ENCODE measurements at places on chromosomes 13 and 19. TPM values are rescaled to one million over a fixed set of nuclear protein-coding genes. Genes with fewer than 3 reads are reported as not detected.
A peak's percentile ranks its signal among the peaks of the same experiment; 100 is the strongest.

The LACC1 gene
- 2.6 TPM for total RNA-seq

The RYR1 gene
- total RNA-seq, result 4.1 TPM

The ARL11 gene
- not detected for total RNA-seq

The KIR2DL1 gene
- total RNA-seq, result not detected

The SIX5 gene
- total RNA-seq, result 18.3 TPM

GRCh38 chr19:52670046-52670445 is 31.9 kb upstream of the ZNF83 start:
- no peak overlapping the region for H3K4me3 ChIP-seq
- peaks cover 43% of the 10 kb centered on the region for H3K4me1 ChIP-seq

DNA sequence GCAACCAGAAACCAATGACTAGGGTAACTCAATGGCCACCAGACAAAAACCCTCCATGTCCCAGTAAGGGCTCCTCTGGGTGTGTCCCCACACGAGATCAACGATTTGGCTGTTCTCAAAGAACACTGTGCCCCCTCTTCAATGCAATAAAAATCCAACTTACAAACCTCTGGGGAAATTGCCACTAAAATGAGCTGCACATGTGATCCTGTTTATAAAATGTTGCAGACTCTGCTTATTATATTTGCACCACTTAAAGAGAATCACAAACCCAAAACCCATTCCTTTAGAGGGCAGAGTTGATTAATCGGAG is 80.5 kb downstream of the STK24 start:
- peaks cover 16% of the 10 kb centered on the region for H3K4me1 ChIP-seq
- no peaks in the 10 kb centered on the region for H3K36me3 ChIP-seq
- no peak overlapping the region for H3K27ac ChIP-seq
- H3K4me3 ChIP-seq, result no peak overlapping the region
- H3K27me3 ChIP-seq, result no peaks in the 10 kb centered on the region

GRCh38 chr13:57409656-57410055 is 221.9 kb upstream of the PCDH17 start:
- no peaks in the 10 kb centered on the region for H3K27me3 ChIP-seq
- no peaks in the 10 kb centered on the region for H3K4me1 ChIP-seq
- H3K4me3 ChIP-seq, result no peak overlapping the region
- DNase-seq, result no peak
- H3K36me3 ChIP-seq, result no peaks in the 10 kb centered on the region
- no peak overlapping the region for H3K27ac ChIP-seq

- no peaks in the 10 kb centered on the region for H3K4me1 ChIP-seq
- no peak overlapping the region for H3K27ac ChIP-seq
- no peaks in the 10 kb centered on the region for H3K27me3 ChIP-seq
- DNase-seq, result no peak
- H3K36me3 ChIP-seq, result no peaks in the 10 kb centered on the region
- H3K4me3 ChIP-seq, result no peak overlapping the region
Measured at GRCh38 chr13:103878891-103879605, 812.8 kb upstream of the SLC10A2 start.

DNA sequence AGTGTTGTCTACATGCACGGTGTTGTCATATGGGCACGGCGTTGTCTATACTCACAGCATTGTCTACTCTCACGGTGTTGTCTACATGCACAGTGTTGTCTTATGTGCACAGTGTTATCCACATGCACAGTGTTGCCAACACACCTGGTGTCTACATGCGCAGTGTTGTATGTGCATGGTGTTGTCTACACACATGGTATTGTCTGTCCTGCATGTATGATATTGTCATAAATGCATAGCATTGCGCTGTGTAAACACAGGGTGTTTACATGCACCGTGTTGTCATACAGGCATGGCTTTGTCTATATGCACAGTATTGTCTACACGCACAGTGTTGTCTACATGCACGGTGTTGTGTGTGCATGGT is 6.8 kb downstream of the ADPRHL1 start:
- H3K27ac ChIP-seq, result no peak overlapping the region
- peaks cover 9% of the 10 kb centered on the region for H3K4me1 ChIP-seq
- H3K4me3 ChIP-seq, result no peak overlapping the region
- H3K27me3 ChIP-seq, result no peaks in the 10 kb centered on the region

DNA sequence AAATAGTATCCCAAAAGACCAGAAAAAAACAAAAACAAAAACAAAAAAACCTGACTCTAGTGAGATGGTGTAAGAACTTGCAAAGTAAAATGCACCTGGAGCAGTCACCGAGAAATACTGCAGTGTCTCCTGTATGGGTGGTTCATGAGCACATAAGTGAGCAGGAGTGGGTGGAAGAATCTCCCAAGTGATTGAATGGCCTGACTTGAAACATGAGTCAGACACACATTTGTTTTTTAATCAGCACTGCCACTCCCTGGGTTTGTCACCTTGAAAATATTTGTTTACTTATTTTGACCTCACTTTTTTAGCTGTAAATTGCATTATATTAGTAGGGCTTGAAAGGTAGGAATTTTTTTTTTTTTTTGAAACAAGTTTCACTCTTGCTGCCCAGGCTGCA is 2.0 kb downstream of the ZNF431 start:
- H3K4me1 ChIP-seq, result peaks cover 16% of the 10 kb centered on the region
- peak overlapping the region; percentile 13 for H3K27ac ChIP-seq
- no peaks in the 10 kb centered on the region for H3K27me3 ChIP-seq
- H3K36me3 ChIP-seq, result peaks cover 11% of the 10 kb centered on the region

DNA sequence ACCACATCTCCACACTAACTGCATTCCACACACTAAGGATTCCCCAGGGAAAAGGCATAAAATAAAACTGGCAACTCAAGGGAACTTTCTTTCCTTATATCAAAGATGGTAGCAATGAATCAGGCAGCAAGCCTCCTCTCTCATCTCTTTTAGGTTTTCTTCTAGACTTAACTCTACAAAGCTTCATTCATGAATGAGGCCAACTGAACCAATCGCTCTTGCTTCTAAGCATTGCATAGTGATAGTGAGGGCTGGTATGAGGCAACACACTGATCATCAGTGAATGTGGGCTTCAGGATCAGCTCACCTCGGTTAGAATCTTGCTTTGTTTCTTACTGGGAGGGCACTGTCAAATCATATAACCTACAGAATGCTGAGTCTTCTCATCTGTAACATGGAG is 1090.7 kb upstream of the MIR17HG start:
- no peaks in the 10 kb centered on the region for H3K36me3 ChIP-seq
- no peak overlapping the region for H3K4me3 ChIP-seq
- DNase-seq, result no peak
- no peaks in the 10 kb centered on the region for H3K27me3 ChIP-seq
- no peaks in the 10 kb centered on the region for H3K4me1 ChIP-seq
- no peak overlapping the region for H3K27ac ChIP-seq

- H3K36me3 ChIP-seq, result no peaks in the 10 kb centered on the region
- DNase-seq, result no peak
- H3K4me1 ChIP-seq, result peaks cover 23% of the 10 kb centered on the region
- no peaks in the 10 kb centered on the region for H3K27me3 ChIP-seq
Measured at GRCh38 chr19:6735181-6735911, 2.0 kb downstream of the GPR108 start.
